ENCODE measurements at places on chromosomes 2 and 18.

GRCh38 chr18:36340246-36340645 is 42.7 kb downstream of the FHOD3 start:
- no peak for DNase-seq

DNA sequence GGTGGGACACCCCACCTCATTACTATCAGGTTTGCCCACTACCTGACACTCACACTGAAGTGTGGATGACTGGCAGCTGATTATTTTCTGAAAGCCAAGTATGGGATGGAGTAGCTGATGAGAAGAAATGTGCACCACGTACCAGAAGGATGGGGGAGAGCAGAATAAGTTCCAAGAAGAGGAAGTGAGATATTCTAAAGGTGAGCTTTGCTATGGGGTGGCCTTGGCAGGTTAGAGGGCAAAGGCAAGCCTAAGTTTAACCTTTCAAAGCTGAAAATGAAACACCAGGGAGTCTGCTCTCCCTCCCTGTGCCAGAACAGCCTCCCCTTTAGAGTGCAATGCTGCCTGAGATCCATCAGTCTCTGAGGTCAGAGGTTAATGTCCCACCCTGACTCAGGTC is 196.1 kb upstream of the OSR1 start:
- DNase-seq = no peak

DNA sequence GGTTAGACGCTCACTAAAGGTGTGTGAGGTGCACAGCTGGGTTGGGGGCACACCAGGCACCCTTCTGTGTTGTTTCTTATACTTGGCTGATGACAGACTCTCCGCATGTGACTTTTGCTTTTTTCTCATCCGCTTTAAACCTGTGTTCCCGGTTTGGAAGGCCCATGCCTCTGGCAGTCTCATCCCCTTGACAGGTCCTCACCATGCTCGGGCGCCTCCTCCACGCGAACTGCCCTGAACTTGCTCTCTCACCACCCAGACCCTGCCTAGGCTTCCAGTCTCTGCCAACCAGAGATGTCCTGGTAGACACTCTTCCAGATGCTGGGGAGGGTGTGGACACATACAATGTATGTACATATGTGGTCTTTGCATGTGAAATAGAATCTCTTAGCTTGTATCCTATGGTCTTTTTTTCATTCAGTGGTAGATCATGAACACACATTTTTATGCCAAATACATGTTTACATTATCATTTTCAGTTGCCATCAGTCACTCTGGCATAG is 79.8 kb downstream of the LIMS1 start:
- DNase-seq = no peak

DNA sequence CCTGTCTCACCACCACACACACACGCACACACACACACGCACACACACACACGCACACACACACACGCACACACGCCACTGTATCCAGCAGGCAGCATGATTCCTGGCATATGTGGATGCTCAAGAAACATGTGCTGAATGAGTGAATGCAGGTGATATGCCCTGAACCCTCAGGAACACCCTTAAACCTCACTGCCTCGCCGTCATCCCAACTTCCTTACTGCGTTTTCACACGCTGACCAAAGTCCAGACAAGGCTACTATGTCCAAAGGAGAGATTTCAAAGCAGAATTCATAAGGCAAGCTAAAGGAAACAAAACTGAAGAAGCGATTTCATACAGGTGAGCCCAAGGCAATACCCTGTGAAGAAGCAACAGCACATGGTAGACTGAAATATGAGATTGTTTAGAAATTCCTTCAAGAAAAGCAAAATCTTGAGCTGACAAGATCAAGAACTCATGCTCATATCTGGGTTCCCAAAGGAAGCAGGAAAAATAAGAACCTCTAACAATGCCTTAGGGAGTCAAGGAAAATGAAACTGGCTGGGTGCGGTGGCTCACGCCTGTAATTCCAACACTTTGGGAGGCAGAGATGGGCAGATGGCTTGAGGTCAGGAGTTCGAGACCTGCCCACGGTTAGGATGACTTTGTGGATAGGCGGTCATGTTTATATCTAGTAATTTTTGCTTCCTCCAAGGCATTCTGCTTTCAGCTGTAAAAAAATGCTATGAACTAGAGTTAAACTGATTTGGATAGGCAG is 69.1 kb downstream of the TNFRSF11A start:
- no peak for DNase-seq

DNA sequence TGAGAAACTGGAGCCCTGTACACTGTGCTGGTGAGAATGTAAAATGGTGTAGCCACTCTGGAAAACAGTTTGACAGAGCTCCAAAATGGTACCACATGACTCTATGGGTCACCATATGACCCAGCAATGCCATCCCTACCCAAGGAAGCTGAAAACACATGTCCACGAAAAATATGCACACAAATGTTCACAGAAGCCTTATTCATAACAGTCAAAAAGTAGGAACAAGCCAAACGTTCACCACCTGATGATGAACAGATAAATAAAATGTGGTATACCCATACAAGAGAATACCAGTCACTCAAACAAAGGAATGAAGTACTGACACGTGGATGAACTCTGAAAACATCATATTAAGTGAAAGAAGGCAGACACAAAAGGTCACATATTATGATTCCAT is 4.6 kb downstream of the AFG3L2 start:
- DNase-seq = no peak

GRCh38 chr2:235709124-235709813 is 215.4 kb downstream of the AGAP1 start:
- peak; percentile 55 for DNase-seq

- DNase-seq = no peak
These were observed 362.5 kb downstream of the ERBB4 start for GRCh38 chr2:212176151-212176550.

GRCh38 chr18:48486754-48487153 is 52.1 kb upstream of the CTIF start:
- DNase-seq = peak; percentile 55

GRCh38 chr2:85958731-85959130 is 69.9 kb upstream of the ST3GAL5 start:
- DNase-seq = no peak

GRCh38 chr2:164934401-164935117 is 20.8 kb downstream of the SLC38A11 start:
- no peak for DNase-seq

DNA sequence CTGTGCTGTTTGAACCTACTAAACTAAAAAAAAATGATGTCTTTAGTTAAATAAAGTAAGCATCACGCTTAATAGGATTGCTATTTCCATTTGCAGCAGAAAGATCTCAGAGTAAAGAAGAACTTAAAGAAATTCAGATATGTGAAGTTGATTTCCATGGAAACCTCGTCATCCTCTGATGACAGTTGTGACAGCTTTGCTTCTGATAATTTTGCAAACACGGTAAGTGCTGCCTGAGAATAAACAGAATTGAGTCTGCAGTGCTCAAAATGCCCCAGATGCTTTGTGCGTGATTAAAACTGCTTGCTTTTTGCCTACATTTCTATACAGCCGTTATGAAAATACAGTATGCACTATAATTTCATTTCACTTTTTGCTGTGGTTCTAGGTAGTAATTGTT is 3.9 kb downstream of the CDCA7 start:
- DNase-seq = no peak

- DNase-seq = peak; percentile 80
These were observed 35.7 kb upstream of the ST3GAL5 start for GRCh38 chr2:85924522-85924921.

GRCh38 chr2:188114014-188114413 is 177.7 kb upstream of the GULP1 start:
- DNase-seq = peak; percentile 53

GRCh38 chr2:83517727-83518368 is 941.2 kb downstream of the SUCLG1 start:
- DNase-seq = no peak

DNA sequence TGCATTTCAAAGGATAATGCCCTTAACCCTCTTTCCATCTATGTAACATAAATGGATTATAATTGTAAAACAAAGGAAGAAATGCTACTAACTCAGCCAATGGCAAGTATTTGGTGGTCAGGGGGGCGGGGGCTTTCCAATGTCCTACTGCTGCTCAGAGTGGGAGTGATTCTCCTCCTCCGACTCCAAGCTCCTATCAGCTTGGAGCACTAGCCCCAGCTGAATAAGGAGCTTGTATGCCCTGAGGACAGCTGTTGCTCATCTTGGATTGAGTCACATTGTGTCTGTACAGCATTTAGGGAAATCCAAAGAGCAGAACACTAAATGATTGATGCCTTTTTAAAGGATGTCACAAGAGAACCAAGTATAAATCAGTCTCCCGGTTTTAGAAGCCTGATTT is 105.6 kb upstream of the ZNF521 start:
- DNase-seq = no peak

GRCh38 chr2:105403783-105404698 is 5.2 kb upstream of the FHL2 start:
- peak; percentile 64 for DNase-seq

DNA sequence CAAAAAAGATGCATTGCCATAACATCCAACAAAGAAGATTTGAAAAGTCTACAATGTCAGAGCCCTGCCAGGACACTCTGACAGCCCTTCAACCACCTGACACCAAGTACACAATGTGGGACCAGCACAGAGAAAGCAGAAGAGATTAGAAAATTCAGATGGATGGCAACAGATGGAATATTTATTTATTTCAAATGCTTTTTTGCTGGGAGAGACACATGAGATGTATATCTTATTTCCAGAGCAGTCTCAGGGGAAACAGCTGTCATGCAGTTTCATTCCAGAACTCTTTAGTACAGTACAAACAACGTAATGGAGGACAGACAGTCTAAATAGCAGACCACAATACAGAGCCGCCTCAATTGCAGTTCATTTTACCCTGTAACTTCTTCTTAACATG is 110.1 kb downstream of the MAIP1 start:
- DNase-seq = no peak

GRCh38 chr2:36371928-36372391 is 16.4 kb downstream of the CRIM1 start:
- peak; percentile 92 for DNase-seq

DNA sequence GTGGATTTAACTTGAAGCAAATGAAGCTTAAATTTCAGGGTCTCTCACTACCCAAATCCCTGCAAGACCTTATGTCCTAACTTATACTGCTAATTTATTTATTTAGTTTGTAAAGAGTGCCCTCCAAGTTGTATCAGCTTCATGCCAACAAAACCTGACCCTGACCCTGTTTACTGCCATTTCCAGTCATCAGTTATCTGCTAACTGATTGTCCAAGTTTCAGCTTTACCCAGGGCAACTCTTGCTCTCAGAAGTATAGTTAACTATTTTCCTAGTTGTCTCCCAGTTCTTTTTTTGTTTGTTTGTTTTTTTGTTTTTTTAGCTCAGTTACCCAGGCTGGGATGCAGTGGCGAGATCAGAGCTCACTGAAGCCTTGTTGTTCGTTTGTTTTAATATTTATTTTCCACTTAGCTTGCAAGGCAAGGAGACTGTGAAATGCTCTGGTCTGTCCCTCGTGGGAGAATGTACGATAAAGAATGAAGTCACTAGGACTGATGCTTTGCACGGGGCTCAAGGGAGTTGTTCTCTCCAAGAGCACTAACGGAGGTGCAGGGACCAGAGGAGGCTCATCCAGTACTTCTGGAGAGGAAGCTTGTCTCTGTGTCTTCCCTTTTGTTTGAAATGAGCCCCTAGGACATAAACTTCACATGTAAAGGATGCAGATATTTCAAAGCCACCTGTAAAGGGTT is 35.3 kb downstream of the MYOM1 start:
- DNase-seq = no peak

DNA sequence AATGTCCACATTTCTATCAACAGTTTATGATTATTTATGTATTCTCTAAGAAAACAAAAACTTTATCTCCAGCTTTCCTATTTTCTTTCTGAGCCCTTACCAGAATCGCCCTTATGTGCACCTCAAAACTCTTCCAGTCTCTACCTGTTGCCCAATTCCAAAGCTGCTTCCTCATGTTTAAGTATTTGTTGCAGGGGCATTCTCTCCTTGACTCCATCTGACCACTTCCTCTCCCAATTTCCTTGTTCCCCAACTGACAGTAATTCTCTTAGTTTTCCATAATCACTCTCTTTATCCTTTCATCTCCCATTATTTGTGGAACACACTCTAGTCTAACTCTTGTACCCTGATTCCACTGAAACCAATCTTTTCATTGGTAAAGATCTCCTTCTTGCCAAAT is 105.4 kb upstream of the RBBP8 start:
- no peak for DNase-seq

DNA sequence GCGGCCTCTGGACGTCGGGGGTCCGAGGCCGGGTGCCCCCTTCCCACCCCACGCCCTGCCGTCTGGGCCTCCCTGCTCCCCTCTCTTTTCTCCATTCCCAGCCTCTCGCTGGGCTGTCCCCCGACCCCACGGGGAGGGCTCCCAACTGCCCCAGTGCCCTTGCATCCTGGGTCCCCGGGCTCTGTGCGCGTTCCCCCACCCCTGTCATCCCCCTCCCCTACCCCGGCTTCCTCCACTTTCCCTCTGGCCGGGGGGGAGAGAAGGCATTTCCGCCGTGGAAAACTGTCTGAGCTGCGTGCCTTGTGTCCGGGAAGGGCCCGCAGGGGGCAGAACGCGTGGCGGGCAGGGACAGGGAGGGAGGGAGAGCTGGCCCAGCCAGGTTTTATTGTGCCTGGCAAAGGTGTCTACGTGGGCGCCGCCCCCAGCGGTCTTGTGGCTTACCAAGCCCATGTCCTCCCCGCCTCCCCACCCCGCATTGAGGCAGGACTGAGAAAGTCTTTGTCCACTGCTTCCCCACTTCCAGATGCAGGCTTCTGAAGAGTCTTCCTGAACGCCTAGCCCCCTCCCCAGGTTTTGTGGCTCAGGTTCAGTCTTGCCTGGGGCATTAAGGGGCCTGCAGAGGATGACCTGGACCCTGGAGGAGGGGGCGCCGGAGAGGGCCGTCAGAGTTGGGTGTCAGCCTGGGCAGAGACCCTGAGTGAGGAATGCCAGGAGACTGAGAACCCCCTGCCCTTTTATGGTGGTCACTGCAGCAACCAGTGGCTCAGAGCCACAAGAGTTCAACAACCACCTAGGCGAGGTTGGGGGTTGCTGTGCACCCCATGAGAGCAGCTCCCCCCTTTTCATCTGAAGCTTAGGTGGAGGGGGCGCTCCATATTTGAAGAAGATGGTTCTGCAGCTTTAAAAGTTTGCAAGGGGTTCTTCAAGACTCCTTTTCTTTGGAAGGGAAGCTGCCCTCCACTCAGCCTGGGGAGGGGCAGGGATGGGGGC is 1.3 kb downstream of the ITM2C start:
- peak; percentile 35 for DNase-seq

Data from cardiac fibroblast (primary cell).